Stimulated activated CD4-positive, alpha-beta T cell treated with anti-CD3 and anti-CD28 coated beads, Interleukin-1b, Interleukin-23, amount 100 ng/mL, for 48 hours (primary cell): ENCODE measurements at places on chromosomes 4 and X.

- DNase-seq, result no peak
These were observed 634 bp upstream of the PLXNB3 start for GRCh38 chrX:153763298-153763932.

GRCh38 chrX:27998666-27999065 lies 17.4 kb upstream of the DCAF8L1 start:
- no peak for DNase-seq

GRCh38 chr4:56276547-56276946 lies 110.7 kb downstream of the AASDH start:
- peak; percentile 9 for DNase-seq

DNA sequence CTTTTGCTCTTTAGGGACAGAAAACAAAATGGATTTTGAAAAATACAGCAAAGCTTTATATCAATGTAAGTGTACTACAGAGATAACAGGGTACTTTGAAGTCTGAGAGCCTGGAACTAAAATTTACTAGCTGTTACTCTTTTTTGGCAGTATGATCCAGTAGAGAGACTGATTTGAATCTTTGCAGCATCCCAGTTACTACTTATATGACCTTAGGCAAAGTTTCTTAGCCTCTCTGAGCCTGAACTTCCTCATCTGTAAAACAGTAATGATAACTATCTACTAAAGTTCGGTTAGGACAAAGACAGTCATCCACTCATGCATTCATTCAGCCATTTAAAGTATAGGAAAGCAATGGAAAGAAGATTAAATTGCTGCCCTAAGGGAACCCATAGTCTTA lies 10.1 kb downstream of the BRWD3 start:
- DNase-seq, result no peak

- no peak for DNase-seq
These were observed 4.7 kb upstream of the KLF3 start for GRCh38 chr4:38659346-38659745.

GRCh38 chr4:6498511-6499237 lies 26.3 kb upstream of the PPP2R2C start:
- no peak for DNase-seq

DNA sequence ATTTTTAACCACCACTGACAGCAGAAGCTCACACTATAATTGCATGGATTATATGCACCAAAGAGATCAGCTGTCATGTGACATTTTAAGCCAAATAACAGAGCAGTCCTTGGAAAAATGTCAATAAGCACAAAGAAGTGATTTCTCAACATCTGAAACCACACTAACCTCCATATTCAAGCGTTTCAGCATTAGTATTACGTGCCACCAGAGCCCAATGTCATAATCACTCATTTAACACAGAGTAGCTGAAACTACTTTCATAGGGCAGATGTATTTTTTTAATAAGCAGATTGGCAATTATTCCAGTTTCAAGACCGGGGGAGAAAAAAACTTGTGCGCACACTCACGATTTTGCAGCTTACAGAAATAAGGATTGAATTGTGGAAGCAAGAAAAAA lies 76.6 kb downstream of the SH3KBP1 start:
- no peak for DNase-seq

GRCh38 chr4:151581570-151581969 lies 172.6 kb downstream of the FHIP1A start:
- DNase-seq, result no peak
